ENCODE measurements at places on chromosomes 6 and 20. TPM values are rescaled to one million over a fixed set of nuclear protein-coding genes. Genes with fewer than 3 reads are reported as not detected.

DNA sequence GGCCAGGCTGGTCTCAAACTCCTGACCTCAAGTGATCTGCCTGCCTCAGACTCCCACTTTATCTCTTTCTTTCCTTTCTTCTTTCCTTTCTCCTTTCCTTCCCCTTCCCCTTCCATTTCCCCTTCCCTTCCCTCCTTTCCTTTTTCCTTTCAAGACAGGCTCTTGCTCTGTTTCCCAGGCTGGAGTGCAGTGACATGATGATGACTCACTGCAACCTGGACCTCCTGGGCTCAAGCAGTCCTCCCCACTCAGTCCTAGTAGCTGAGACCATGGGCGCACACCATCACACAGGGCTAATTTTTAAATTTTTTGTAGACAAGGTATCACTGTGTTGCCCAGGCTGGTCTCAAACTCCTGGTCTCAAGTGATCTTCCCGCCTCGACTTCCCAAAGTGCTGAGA lies 377.6 kb upstream of the ZFP64 start:
- H3K27ac ChIP-seq: no peak overlapping the region
- no peak for DNase-seq
- H3K4me3 ChIP-seq: no peak overlapping the region
- H3K4me1 ChIP-seq: no peaks in the 10 kb centered on the region
- no peaks in the 10 kb centered on the region for H3K27me3 ChIP-seq

GRCh38 chr6:118171852-118172251 lies 264.8 kb downstream of the SLC35F1 start:
- no peak overlapping the region for H3K4me3 ChIP-seq
- H3K36me3 ChIP-seq: no peaks in the 10 kb centered on the region
- H3K4me1 ChIP-seq: no peaks in the 10 kb centered on the region
- H3K27me3 ChIP-seq: no peaks in the 10 kb centered on the region
- no peak overlapping the region for H3K27ac ChIP-seq

DNA sequence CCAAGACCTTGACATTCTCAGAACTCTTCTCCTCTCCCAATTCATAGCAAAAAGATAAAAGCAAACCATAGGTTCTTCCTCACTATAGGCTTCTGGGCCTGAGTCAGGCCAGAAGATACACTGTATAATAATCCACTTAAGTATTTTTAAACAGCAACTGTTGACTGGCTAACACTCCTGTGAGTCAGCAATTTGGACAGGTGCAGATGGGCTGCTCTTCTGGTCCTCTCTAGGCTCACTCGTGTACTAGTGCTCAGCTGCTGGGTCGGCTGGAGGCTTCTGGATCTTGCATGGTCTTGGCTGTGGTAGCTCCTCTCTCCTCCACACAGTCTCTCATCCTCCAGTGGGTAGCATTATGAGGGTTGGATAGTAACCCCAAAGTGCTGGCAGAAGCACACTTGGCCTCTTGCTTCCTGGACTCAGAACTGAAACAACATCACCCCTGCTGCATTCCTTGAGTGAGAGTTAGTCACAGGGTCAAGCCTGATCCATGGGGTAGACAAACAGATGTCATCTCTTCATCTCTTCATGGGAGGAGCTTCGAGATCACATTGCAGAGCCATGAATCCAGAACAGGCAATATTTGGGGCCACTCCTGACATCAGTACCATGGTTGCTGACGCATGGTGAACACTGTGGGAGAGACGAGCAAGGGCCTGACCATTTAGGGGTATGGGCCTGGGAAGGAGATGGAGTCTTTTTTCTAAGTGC lies 86.9 kb downstream of the C6orf118 start:
- H3K36me3 ChIP-seq: no peaks in the 10 kb centered on the region
- no peaks in the 10 kb centered on the region for H3K4me1 ChIP-seq
- no peak for DNase-seq
- H3K27ac ChIP-seq: no peak overlapping the region
- H3K27me3 ChIP-seq: no peaks in the 10 kb centered on the region
- H3K4me3 ChIP-seq: no peak overlapping the region

GRCh38 chr6:31308845-31309175 lies 36.9 kb upstream of the HLA-C start:
- no peaks in the 10 kb centered on the region for H3K27me3 ChIP-seq
- no peak overlapping the region for H3K4me3 ChIP-seq
- no peak for DNase-seq
- H3K36me3 ChIP-seq: no peaks in the 10 kb centered on the region

DNA sequence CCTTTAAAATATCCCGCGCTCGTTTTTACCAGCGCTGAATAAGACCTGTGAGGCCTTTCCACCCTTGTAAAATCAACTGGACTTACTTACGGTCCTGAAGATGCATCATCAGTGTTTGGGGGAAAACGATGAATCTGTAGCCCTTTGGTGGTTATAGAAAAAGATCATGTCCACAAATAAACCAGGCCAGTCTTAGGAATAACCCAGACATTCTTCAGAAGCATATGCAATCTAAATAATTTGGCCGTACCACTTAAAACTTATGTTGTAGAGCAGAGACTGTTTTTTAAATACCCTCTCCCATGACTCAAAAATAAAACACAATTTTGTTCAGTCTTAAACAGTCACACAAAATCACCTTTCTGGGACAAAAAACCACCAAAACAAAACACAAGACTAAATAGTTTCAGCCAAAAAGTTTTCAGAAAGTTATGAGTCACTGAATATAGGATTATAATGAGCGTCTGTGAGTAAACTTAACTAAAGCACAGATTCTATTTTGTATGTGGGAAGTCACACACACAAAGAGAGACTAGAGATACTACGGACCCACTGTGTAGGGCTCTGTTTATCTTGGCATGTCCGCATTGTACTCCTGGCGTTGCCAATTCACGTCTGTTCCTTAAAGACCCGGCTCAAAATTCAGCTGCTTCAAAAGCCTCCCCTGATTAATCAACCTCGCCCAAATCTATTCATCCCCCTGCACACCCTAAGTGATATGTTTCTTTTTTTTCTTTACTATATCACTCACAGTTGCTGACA lies 26.5 kb upstream of the SMOC2 start:
- H3K27ac ChIP-seq: no peak overlapping the region
- H3K36me3 ChIP-seq: no peaks in the 10 kb centered on the region
- no peaks in the 10 kb centered on the region for H3K4me1 ChIP-seq
- H3K4me3 ChIP-seq: no peak overlapping the region
- H3K27me3 ChIP-seq: no peaks in the 10 kb centered on the region

- no peak overlapping the region for H3K27ac ChIP-seq
- DNase-seq: no peak
- no peaks in the 10 kb centered on the region for H3K4me1 ChIP-seq
- no peaks in the 10 kb centered on the region for H3K36me3 ChIP-seq
- no peaks in the 10 kb centered on the region for H3K27me3 ChIP-seq
Measured at GRCh38 chr6:57162028-57162427, 10.1 kb upstream of the BAG2 start.

DNA sequence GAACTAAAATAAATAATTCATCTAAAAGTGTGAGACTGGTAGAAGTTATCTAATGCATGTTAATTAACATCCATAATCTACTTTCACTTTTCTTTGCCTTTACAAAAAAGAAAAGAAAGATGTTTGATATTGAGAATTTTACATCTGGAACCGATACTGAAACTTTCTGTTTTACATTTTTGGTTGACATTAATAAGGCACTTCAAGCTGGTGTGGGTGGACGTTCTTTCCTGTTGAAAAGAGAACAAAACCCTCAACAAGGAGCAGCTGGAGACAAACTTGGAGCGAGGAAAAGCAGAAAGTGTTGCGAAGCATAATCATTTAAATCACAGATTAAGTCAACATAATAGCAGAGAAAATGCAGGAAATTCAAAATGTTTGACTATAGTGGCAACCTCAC lies 575.2 kb upstream of the ADGRB3 start:
- no peaks in the 10 kb centered on the region for H3K4me1 ChIP-seq
- no peaks in the 10 kb centered on the region for H3K27me3 ChIP-seq
- no peak overlapping the region for H3K27ac ChIP-seq
- H3K4me3 ChIP-seq: no peak overlapping the region
- DNase-seq: no peak

- DNase-seq: no peak
- peak overlapping the region; percentile 27 for H3K27ac ChIP-seq
- peaks cover 46% of the 10 kb centered on the region for H3K4me1 ChIP-seq
- H3K36me3 ChIP-seq: no peaks in the 10 kb centered on the region
- H3K4me3 ChIP-seq: no peak overlapping the region
Measured at GRCh38 chr20:31602779-31603441, 2.2 kb upstream of the ID1 start.

DNA sequence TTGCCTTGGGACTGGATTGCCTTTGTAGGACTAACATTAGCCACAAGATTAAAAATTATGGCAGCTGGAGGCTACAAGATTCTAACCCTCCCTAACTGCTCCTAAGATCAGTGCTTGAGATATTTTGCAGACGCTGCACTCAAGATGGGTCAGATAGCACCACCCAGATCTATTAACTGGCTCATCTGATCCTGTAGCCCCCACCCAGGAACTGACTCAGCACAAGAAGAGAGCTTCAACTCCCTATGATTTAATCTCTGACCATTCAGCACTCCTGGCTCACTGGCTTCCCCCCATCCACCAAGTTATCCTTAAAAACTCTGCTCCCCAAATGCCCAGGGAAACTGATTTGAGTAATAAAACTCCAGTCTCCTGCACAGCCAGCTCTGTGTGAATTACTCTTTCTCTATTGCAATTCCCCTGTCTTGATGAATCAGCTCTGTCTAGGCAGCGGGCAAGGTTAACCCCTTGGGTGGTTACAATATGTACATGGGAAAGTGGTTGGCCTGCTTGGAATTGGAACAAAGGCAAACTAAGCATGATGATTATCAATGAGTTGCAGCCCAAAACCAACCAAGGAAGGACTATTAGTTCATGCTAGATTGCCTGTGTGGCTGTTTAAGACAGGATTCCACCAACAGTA lies 111.3 kb downstream of the OR2B2 start:
- no peak overlapping the region for H3K27ac ChIP-seq
- no peak for DNase-seq
- peaks cover 9% of the 10 kb centered on the region for H3K27me3 ChIP-seq
- no peaks in the 10 kb centered on the region for H3K36me3 ChIP-seq
- H3K4me3 ChIP-seq: no peak overlapping the region

- H3K27me3 ChIP-seq: no peaks in the 10 kb centered on the region
- H3K36me3 ChIP-seq: no peaks in the 10 kb centered on the region
- no peak overlapping the region for H3K4me3 ChIP-seq
Measured at GRCh38 chr6:151307501-151307900, 67.7 kb downstream of the AKAP12 start.

DNA sequence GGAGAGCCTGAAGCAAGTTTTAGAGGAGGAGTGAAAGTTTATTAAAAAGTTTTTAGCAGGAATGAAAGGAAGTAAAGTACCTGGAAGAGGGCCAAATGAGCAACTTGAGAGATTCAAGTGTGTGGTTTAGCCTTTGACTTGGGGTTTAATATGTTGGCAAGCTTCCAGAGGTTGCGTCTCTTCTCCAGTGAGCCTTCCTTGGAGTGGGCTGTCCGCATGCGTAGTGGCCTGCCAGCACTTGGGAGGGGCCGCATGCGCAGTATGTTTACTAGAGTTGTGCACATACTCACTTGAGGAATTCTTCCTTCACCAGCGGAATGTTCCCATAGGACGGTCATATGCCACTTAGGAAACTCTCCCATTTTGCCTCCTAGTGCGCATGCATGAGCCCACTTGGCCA lies 235.2 kb downstream of the ALDH8A1 start:
- H3K36me3 ChIP-seq: no peaks in the 10 kb centered on the region
- H3K4me3 ChIP-seq: no peak overlapping the region
- no peak overlapping the region for H3K27ac ChIP-seq
- no peaks in the 10 kb centered on the region for H3K4me1 ChIP-seq
- peak; percentile 20 for DNase-seq

- no peaks in the 10 kb centered on the region for H3K27me3 ChIP-seq
- no peaks in the 10 kb centered on the region for H3K36me3 ChIP-seq
- H3K4me3 ChIP-seq: no peak overlapping the region
- DNase-seq: no peak
- H3K4me1 ChIP-seq: peaks cover 19% of the 10 kb centered on the region
Measured at GRCh38 chr20:31859266-31859997, 10.9 kb downstream of the DUSP15 start.

GRCh38 chr6:53048431-53049195 lies 16.6 kb upstream of the FBXO9 start:
- no peaks in the 10 kb centered on the region for H3K27me3 ChIP-seq
- H3K27ac ChIP-seq: no peak overlapping the region
- no peak overlapping the region for H3K4me3 ChIP-seq
- no peaks in the 10 kb centered on the region for H3K4me1 ChIP-seq
- no peak for DNase-seq

- H3K36me3 ChIP-seq: no peaks in the 10 kb centered on the region
- no peak for DNase-seq
- H3K4me1 ChIP-seq: peaks cover 8% of the 10 kb centered on the region
- H3K4me3 ChIP-seq: no peak overlapping the region
Measured at GRCh38 chr6:39330057-39330456, 7.6 kb upstream of the KCNK16 start.

DNA sequence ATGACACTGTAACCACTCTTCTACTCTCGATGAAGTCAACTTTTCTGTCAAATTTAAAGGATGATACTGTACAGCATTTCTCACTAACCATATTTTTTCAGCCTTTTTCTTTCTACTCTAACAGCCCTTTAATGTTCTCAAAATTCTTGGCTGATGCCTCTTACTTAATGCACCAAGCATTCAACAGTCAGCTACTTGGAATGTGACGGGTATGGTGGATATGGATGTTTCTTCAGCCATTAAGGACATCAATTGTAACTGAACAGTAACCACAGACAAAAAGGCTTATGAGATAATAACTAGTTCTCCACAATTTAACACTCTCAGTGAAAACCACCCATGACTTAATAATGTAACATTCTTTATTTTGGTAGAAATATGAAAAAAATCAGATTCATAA lies 467.2 kb upstream of the ZNF337 start:
- H3K27ac ChIP-seq: no peak overlapping the region
- no peak overlapping the region for H3K4me3 ChIP-seq
- H3K36me3 ChIP-seq: no peaks in the 10 kb centered on the region
- H3K27me3 ChIP-seq: no peaks in the 10 kb centered on the region

GRCh38 chr6:112620812-112621569 lies 273.9 kb downstream of the RFPL4B start:
- no peak for DNase-seq
- H3K36me3 ChIP-seq: no peaks in the 10 kb centered on the region
- H3K27me3 ChIP-seq: no peaks in the 10 kb centered on the region
- H3K4me1 ChIP-seq: no peaks in the 10 kb centered on the region
- no peak overlapping the region for H3K4me3 ChIP-seq
- no peak overlapping the region for H3K27ac ChIP-seq

DNA sequence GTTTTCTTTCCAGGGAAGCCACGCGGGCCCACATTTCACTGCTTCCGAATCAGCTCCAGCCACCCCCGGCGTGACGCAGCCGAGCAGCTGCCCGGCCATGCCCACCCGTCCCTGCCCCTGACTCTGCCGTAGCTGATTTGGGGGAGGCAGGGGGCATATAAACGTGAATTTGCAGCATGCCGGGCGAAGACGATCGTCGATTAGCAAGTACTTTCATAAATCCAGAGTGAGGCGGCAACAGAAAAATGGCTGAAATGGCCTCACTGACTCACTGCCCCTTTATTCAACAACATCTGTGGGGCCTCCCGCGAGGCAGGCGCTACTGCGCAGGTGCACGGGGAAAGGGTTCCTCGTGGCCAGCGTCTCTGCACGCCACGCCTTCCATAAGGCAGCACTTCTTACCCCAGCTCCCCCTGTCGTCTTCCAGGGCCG lies 118.0 kb downstream of the DLL1 start:
- DNase-seq: peak; percentile 1
- H3K27me3 ChIP-seq: no peaks in the 10 kb centered on the region
- H3K4me1 ChIP-seq: peaks cover 8% of the 10 kb centered on the region
- H3K27ac ChIP-seq: no peak overlapping the region

Gene PERP
- total RNA-seq: 35.8 TPM

Gene HRH3
- not detected for total RNA-seq

Gene C4A
- 65.9 TPM for total RNA-seq

Gene ZDHHC14
- 10.2 TPM for total RNA-seq

Gene TGM3
- 0.26 TPM for total RNA-seq

Gene XKR7
- 0.26 TPM for total RNA-seq

Gene C6orf118
- total RNA-seq: 0.52 TPM

Gene ANGPT4
- under 0.01 TPM for total RNA-seq

Gene ESR1
- total RNA-seq: 4.3 TPM

Gene FKBP1C
- total RNA-seq: not detected

Measured in body of pancreas (tissue), 4 donors.